ENCODE measurements at places on chromosomes 12 and 14. TPM values are rescaled to one million over a fixed set of nuclear protein-coding genes. Genes with fewer than 3 reads are reported as not detected.

CLEC4C gene
- not detected for total RNA-seq

KCNC2 gene
- total RNA-seq = not detected

TCL1A gene
- total RNA-seq = not detected

ZC2HC1C gene
- 6.7 TPM for total RNA-seq

IRAK4 gene
- total RNA-seq = 4.4 TPM

GPR135 gene
- 0.79 TPM for total RNA-seq

TTC9 gene
- 3.5 TPM for total RNA-seq

BAG5 gene
- total RNA-seq = 24.7 TPM

Measured in A549 treated with dexamethasone at 1 μM for 4 hours (cell line).